ENCODE measurements at places on chromosomes 1 and 21. TPM values are rescaled to one million over a fixed set of nuclear protein-coding genes. Genes with fewer than 3 reads are reported as not detected.

Gene KRTAP21-2
- total RNA-seq, result not detected

Gene CLEC20A
- not detected for total RNA-seq

Gene PADI1
- total RNA-seq, result not detected

Gene CLCN6
- 18.8 TPM for total RNA-seq

Gene SPRR2F
- total RNA-seq, result not detected

- H3K4me3 ChIP-seq, result no peak overlapping the region
- no peak for DNase-seq
- no peak overlapping the region for H3K27ac ChIP-seq
These were observed 22.4 kb downstream of the CDCA8 start for GRCh38 chr1:37714689-37715088.

DNA sequence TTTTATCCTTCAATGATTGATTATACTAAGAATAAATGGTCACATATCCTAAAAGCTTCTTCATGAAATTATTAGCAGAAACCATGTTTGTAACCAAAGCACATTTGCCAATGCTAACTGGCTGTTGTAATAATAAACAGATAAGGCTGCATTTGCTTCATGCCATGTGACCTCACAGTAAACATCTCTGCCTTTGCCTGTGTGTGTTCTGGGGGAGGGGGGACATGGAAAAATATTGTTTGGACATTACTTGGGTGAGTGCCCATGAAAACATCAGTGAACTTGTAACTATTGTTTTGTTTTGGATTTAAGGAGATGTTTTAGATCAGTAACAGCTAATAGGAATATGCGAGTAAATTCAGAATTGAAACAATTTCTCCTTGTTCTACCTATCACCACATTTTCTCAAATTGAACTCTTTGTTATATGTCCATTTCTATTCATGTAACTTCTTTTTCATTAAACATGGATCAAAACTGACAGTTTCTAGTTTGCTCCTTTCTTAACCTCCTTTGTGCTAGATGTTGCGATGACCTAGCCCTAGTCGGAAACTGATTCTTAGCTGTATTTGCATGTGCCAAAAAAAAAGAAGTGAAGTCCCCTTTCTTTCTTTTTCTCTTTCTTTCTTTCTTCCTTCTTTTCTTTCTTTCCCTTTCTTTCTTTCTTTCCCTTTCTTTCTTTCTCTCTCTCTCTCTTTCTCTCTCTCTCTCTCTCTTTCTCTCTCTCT, 45.1 kb downstream of the MAP3K7CL start:
- no peaks in the 10 kb centered on the region for H3K27me3 ChIP-seq
- no peak for DNase-seq

DNA sequence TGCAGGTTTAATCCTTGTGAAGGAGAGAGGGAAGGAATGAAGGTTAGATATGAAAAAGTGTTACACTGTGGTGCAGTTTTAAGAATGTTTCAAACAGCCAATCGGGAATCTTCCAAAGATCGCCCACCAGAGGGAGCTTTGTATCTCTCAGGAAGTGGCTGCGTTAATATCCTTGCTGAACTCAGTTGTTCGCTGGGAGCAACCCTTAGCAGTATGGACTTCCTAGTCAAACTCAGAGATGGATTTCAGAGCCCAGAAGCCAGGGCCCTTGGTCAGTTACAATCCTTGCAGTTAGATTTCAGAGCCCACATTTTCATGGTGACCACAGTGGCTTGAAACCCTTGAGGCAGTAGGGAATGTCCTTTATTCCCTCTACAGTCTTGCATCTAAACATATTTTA, 136.2 kb downstream of the NTNG1 start:
- DNase-seq, result no peak
- H3K36me3 ChIP-seq, result no peaks in the 10 kb centered on the region
- no peaks in the 10 kb centered on the region for H3K27me3 ChIP-seq
- no peaks in the 10 kb centered on the region for H3K4me1 ChIP-seq
- H3K4me3 ChIP-seq, result no peak overlapping the region

- H3K27ac ChIP-seq, result no peak overlapping the region
- H3K36me3 ChIP-seq, result no peaks in the 10 kb centered on the region
- no peaks in the 10 kb centered on the region for H3K27me3 ChIP-seq
- no peak for DNase-seq
- no peaks in the 10 kb centered on the region for H3K4me1 ChIP-seq
These were observed 94.0 kb downstream of the LACTBL1 start for GRCh38 chr1:22878626-22879025.

DNA sequence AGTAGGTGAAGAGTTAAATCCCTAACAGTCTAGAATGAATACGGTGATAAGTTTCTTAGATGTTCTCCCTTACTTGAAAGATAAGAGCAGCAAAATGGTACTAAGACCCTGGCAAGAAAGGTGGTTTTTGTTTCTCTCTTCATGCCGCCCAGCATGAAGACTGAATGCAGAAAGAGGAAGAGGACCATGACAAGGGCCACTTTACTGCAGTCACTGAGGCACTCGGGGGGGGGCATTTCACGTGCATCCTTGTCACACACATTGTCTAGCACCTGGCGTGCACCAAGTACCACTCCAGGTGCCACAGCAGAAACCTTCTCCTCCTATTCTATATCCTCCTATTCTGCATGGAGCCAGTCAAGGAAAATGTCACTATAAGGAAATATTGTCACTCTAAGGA, 222.0 kb downstream of the TOMM20 start:
- H3K36me3 ChIP-seq, result no peaks in the 10 kb centered on the region
- no peak for DNase-seq
- H3K27me3 ChIP-seq, result no peaks in the 10 kb centered on the region
- no peak overlapping the region for H3K4me3 ChIP-seq
- no peak overlapping the region for H3K27ac ChIP-seq

DNA sequence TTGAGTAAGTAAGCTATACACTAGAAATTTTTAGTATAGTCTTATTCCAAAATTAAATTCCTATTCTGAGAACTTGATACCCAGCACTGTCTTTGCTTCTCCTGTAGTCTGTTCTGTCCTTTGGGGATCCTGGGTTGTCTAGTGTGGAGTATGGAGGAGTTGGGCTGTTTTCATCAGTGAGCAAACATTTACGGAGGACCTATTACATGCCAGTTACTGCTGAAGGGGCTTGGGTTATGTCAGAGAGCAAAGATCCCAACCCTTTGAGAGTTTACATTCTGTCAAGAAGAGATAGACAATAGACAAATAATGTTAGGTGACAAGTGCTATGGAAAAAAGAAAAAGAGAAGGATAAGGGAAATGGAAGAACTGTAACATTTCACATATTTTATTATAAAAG, 9.0 kb downstream of the TRAPPC10 start:
- H3K36me3 ChIP-seq, result peaks cover 22% of the 10 kb centered on the region
- no peaks in the 10 kb centered on the region for H3K27me3 ChIP-seq
- DNase-seq, result no peak
- H3K4me1 ChIP-seq, result peaks cover 83% of the 10 kb centered on the region
- H3K4me3 ChIP-seq, result no peak overlapping the region

DNA sequence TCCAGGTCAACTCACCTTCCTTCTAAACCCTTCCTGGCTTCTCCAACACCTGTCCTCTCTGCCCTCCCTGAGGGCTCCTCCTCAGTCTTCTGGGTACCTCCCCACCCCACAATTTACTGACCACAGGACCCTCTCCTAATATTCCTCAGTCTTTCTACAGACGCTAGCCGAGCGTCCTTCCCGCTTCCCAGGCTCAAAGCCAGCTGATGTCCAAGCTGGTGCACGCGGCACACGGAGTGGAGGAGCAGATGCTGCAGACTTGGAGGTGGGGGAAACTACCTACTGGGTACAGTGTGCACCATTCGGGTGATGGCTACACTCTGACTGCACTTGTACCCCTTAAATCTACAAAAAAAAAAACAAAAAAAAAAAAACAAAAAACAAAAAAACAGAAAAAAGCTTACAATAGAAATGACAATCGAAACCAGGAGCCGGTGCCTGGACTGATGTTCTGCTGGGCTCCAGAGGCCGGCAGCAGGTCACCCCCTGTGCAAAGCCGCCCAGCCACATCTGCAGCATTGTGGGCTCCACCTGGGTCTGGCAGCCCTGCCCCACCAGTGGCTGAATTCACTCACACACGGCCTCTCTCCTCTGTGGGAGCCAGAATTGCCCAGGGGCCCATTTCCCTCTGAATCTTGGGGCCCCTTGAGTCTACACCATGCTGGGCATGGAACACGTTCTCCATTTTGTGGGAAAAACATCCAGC, 7.0 kb downstream of the TRIM11 start:
- DNase-seq, result no peak
- peaks cover 85% of the 10 kb centered on the region for H3K36me3 ChIP-seq
- no peak overlapping the region for H3K4me3 ChIP-seq
- H3K27me3 ChIP-seq, result no peaks in the 10 kb centered on the region
- H3K4me1 ChIP-seq, result peaks cover 66% of the 10 kb centered on the region

DNA sequence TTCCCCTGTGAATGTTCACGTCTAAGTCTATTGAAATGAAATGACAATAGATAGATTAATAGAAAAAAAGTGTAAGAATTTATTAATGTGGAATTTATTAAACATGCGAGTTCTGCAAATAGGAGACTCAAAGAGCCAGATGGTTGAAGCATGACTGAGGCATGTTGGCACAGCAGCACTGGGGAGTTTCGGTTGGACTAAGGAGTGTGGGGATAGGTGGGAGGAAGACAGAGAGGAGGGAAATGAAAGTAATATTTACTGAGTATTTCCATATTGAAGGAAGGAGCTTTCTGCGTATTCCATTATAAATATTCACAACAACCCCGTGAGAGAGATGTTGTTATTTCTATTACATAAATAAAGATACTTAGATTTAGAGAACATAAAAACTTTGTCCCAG, 79.5 kb upstream of the ZNF644 start:
- DNase-seq, result no peak
- H3K4me3 ChIP-seq, result no peak overlapping the region
- H3K27me3 ChIP-seq, result no peaks in the 10 kb centered on the region
- H3K36me3 ChIP-seq, result no peaks in the 10 kb centered on the region
- no peak overlapping the region for H3K27ac ChIP-seq

DNA sequence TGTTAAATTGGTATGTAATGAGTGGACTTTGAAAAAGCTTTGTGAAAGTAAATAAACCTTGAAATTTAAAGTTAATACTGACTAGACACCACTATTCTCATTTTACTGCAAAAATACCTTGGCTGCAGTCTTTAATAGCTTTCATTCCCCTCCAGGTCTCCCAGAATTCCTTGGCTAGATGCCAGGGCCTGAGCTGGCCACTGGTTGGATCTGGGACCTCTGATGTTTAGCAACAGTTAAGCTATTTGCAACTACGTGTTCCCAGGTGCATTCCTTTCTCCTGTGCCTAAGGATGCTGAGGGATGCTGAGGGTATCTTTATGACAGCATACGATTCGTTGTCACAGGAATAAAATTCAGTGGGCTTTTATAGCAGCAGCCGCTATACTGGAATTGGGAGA, 938.7 kb downstream of the TTLL7 start:
- H3K4me3 ChIP-seq, result no peak overlapping the region
- no peaks in the 10 kb centered on the region for H3K36me3 ChIP-seq
- no peak for DNase-seq

- H3K27me3 ChIP-seq, result no peaks in the 10 kb centered on the region
- peak; percentile 79 for DNase-seq
- H3K4me1 ChIP-seq, result peaks cover 8% of the 10 kb centered on the region
- H3K27ac ChIP-seq, result no peak overlapping the region
These were observed 13.3 kb downstream of the POLR3GL start for GRCh38 chr1:145977486-145978470.
